ENCODE measurements at places on chromosomes 6 and 20.

DNA sequence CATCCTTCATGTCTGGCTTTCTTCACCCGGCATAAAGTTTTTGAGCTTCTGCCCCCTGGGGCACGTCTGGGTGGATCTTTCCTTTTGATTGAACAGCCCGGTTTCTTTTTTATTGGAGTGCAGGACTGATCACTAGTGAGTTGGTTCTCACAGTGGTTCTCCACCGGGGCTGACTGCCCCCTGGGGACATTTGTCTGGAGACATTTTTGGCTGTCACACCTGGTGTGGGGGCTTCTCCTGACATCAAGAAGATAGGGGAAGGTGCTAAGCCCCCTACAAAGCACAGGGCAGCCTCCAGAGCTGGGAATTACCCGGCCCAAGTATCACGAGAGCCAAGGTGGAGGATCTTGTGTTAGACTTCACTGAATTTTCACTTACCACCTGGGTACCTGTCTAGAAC is 25.7 kb upstream of the IRF4 start:
- DNase-seq, result no peak

DNA sequence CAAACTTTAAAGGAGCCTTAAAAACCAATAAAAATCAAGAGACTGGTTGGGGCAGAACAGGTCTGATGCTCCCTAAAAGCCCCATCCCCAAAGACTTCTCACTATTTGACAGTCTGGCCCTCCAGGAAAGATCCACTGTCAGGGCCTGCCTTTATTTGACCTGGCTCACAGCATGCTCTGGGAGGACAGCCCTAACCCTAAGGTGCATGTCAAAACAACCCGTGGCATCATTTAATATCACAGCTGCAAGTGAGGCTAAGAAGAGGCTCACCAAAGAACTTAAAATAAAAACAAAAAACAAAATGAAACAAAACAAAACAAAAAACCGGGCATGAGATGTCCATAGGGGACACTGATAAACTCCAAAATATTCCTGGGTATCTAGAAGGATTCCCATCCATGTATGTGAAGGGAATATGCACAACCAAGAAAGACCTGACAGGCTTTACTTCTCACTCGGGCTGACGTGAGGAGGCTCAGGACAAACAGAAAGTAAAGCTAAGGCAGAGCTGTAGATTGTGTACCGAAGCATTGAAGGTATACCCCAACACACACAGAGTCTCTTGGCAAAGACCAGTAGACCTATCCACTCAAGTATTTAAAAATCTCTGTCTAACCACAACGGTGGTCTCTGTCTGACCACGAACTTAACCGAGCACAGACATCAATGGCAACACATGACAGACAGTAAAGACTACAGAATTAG is 57.3 kb downstream of the AHI1 start:
- DNase-seq, result no peak

DNA sequence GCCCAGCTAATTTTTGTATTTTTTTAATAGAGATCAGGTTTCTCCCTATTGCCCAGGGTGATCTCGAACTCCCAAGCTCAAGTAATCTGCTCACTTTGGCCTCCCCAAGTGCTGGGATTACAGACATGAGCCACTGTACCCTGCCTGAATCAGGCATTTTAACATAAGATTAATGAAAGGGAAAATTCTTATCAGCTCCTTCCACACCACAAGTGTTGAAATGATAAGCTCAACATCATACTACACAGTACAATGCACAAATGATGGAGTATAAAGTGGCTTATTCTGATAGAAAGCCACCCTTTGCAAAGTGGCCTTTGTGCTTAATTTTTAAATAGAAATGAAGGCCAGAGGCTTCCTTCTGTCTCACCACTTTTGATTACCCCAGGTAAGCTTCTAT is 71.3 kb upstream of the MCHR2 start:
- no peak for DNase-seq

GRCh38 chr6:100184473-100184872 is 190.4 kb upstream of the MCHR2 start:
- DNase-seq, result no peak

GRCh38 chr6:41255638-41256246 is 27.6 kb downstream of the TREML4 start:
- no peak for DNase-seq

DNA sequence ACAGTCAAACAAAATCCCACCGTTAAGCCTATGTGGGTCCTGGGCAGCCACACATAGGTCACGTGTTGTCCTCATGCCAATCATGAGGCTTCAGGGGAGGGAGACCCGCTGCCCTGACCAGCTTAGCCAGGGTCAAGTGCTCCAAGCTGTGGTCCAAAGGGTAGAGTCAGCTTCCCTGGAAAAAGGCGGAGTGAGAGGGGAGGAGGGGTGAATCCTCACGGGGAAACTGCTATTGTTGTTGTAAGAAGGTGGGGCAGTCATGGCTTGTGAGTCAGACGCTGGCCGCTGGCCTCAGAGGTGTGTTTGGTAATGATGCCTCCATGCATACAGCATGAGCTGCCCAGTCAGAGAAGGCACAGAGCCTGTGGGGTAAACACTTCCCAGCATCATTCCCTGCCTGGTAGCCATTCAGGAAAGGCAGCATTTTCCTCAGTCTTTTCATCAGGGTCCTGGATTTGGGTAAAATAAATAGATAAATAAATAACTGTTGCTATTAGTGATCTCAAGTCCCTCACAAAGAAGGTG is 8.7 kb downstream of the CST3 start:
- no peak for DNase-seq

- DNase-seq, result no peak
Observed at GRCh38 chr6:33692760-33693158, 18.7 kb downstream of the UQCC2 start.

- DNase-seq, result peak; percentile 38
Observed at GRCh38 chr6:118283766-118284165, 264.3 kb upstream of the PLN start.

DNA sequence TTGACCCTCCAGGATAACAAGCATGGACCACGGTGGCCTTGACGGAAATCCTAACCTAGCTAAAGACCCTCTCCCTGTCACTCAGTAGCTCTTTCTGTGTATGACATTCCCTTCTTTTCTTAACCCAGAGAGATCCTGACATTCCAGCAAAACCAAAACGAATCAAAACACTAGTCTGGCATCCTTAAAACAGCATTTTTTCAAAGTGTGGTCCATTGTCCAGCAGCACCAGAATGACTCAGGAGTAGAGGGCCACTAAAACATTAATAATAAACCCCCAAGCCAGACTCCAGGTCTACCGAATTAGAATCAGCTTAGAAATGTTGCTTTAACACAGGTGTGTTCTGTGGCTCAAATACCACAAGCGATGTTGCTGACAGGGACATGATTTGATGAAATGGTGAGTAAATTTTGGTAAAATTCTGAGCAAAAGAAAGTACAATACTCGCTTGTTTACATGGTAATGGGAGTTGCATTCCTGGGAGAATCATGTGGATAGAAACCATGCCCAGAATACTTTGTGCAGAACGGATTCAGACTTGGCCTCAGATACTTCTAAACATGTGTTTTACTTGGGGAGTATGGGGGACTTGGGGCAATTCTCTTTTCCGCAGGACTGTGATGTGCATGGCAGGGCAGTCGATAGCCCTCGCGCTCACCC is 174.2 kb upstream of the KCNG1 start:
- DNase-seq, result no peak

GRCh38 chr6:5173810-5174209 is 86.9 kb downstream of the LYRM4 start:
- no peak for DNase-seq

All from left hindlimb (tissue), 1 donor.